ENCODE measurements at places on chromosomes 1 and 21. TPM values are rescaled to one million over a fixed set of nuclear protein-coding genes. Genes with fewer than 3 reads are reported as not detected.

DNA sequence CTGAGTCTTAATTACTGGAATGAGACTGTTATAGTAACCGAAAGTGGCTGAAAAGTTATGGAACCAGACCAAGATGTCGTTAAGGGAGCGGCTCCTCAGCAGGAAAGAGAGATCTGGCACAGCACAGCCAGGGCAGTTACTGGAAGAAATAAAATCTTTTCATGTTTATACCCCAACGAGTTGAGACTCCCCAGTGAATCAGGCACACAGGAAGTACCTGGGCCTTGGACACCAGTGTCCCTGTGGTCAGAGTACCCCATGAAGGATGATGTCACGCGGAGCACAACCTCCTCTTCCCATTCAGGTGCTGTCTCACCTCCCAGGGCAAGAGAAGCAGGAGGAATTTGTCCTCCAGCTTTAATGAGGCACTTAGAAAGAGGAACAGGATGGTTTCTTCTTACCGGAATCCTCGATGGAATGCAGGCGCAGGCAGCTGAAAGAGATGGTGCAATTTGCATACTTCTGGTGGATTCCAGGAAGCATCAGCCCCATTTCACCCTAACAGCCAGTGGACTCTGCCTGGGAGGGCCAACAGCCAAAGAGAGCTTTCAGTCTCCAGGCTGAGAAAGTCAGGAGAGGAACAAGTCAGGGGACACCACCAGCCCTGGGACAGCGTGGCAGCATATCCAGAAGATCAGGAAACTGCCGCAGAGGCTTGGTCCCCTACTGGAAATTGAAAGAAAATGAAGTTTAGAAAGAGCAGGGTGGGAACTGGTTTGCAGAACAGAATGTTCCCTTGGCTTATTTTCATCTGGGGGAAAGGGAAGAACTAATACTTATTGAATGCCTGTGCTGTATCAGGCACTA, 35.9 kb upstream of the CTTNBP2NL start:
- peaks cover 8% of the 10 kb centered on the region for H3K27me3 ChIP-seq
- peak; percentile 36 for DNase-seq
- H3K4me1 ChIP-seq = peaks cover 18% of the 10 kb centered on the region
- H3K4me3 ChIP-seq = no peak overlapping the region
- H3K27ac ChIP-seq = no peak overlapping the region

- no peak for DNase-seq
- H3K27ac ChIP-seq = no peak overlapping the region
- no peaks in the 10 kb centered on the region for H3K27me3 ChIP-seq
- H3K36me3 ChIP-seq = peaks cover 27% of the 10 kb centered on the region
- H3K4me3 ChIP-seq = no peak overlapping the region
- peaks cover 3% of the 10 kb centered on the region for H3K4me1 ChIP-seq
Observed at GRCh38 chr1:48753293-48753692, 23.4 kb downstream of the BEND5 start.

Gene PRR9
- total RNA-seq = not detected

DNA sequence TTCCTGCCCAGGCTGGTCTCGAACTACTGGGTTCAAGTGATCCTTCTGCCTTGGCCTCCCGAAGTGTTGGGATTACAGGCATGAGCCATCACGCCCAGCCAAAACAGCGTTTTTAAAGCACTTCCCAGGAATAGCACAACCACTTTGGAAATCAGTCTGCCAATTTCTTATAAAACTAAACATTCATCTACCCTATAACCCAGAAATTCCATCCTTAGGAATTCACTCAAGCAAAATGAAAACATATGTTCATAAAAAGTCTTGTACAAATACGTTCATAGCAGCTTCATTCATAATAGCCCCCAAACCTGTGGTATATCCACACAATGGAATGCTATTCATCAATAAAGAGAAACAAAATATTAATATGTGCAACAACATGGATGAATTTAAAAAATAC, 36.1 kb downstream of the PHC2 start:
- no peak overlapping the region for H3K27ac ChIP-seq
- H3K27me3 ChIP-seq = peaks cover 3% of the 10 kb centered on the region
- no peaks in the 10 kb centered on the region for H3K36me3 ChIP-seq
- no peak for DNase-seq

- no peak for DNase-seq
- H3K4me1 ChIP-seq = peaks cover 47% of the 10 kb centered on the region
- H3K36me3 ChIP-seq = no peaks in the 10 kb centered on the region
- 0 out of 2 replicates have a peak overlapping the region, but pooled peaks have one; percentile 9 for H3K27ac ChIP-seq
- H3K4me3 ChIP-seq = no peak overlapping the region
- no peaks in the 10 kb centered on the region for H3K27me3 ChIP-seq
Observed at GRCh38 chr1:31751822-31752241, 12.3 kb downstream of the ADGRB2 start.

Data from WTC11 (cell line).